Activated gamma-delta T cell treated with anti-CD3 and anti-CD28 coated beads, Interleukin-2, amount 50 U/mL, for 16 hours (primary cell): ENCODE measurements at places on chromosomes 4 and X.

DNA sequence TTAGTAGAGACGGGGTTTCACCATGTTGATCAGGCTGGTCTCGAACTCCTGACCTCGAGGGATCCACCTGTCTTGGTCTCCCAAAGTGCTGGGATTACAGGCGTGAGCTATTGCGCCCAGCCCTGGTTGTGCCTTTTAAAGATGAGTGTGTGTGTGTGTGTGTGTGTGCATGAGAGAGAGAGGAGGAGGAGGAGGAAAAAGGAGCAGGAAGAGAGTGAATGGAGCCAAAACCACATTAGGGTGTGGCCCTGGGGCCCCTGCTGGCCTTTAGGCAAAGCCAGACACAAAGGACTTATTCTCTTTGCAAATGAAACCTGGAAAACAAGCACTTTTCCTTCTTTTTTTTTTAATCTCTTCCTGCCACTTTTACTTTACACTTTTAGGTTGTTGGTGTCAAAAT, 48.2 kb upstream of the KLF3 start:
- no peak for DNase-seq

DNA sequence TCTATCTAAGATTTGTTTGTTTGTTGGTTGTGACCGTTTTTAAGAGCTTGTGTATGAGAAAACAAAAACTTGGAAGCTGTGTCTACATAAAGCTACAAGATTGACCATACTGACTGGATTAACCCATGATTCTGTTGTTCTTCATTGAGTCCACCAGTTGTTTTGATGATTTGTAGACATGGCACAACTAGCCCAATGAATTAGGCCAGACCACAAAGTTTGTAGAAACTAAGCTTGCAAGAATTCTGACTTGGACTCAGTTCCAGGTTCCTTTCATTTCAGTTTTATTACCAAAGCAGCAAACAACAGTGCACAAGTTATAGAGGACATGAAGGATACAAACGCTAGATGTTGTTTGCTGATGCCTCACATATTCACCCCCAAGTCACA, 119.3 kb downstream of the RASGEF1B start:
- no peak for DNase-seq

DNA sequence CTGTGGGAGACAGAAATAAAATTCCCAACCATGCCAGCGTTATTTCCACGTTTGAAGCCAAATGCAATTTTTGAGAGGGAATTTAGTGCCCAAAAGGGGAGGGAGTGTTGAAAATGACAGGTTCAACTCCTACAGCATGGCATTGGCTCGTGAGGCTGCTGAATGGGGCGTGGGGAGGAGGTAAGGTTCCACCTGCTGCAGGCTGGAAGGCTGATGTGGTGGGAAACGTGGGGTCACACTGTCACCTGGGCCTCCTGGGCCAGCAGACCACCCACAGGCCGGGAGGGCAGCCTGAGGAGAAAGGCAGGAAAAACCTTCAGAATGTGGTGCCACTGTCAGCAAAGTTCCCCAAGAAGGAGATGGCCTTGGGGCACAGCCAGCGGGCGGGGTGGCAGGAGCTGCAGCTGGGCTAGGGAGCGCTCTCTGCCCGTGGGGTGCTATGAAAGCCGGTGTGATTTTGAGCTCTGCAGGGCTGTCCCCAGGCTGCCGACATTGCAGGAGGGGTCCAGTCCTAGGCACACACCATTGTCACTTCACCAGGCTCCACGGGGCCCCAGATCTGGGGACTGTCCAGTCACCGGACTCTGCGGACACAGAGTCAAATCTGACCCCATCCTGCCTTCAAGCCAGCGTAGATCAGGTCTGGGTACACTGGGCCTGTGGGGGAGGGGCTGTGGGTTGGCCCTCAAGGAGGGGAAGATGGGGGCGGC, 19.6 kb downstream of the MSANTD1 start:
- DNase-seq: no peak

DNA sequence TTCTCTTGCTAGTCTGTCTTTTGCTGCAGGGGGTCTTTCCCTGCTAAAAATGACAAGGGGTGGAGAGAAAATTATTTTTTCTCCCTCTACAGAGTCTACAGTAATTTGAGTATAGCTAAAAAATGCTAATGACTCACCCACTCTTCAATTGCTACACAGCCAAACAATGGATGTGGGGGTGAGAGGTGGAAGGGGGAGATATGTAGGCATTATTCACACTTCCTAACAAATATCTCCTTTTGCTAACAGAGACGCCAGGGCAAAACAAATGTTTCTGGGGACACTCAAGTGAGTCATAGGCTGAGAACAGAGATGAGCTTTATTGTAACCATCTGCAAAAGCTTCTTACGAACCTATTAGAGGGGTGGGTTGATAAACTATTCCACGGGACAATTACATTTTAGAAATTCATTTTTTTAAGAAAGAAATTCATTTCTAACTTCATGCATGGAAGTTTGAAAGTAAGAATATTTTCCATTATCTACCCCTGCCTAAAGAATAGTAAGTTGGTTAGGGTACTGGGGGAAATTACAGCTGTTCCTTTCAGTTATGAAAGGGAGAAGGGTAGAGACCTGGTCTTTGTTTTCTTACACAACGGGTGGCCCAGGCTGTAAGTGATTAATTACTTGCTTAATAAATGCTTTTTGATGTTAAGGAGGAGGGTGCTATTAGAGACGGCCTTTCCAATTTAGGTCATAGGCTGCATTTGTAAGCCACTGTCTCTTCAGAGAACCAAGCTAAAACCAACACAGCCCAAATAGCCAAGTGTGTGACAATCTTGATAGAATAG, 12.8 kb downstream of the SCD5 start:
- DNase-seq: no peak

DNA sequence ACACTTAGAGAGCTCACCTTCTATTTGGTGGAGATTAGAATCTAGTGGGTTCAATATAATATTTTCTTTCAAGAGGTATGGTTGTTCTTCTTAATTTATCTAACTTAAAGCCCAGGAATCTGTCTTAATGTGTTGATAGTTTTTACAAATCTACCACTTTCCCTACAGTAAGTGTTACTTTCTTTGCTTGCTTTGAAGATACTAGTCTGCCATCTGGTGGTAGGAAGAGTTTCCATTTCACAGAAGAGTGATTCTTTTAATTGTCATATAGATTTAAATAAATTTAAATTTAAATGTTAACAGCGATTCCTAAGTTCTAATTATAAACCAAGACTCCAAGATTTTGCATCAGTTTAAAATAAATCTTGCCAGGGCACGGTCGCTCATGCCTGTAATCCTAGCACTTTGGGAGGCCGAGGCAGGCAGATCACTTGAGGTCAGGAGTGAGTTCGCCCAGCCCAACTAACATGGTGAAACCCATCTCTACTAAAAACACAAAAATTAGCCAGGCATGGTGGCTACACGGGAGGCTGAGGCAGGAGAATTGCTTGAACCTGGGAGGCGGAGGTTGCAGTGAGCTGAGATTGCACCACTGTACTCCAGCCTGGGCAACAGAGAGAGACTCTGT, 43.5 kb downstream of the NUDT9 start:
- no peak for DNase-seq

- DNase-seq: no peak
These were observed 219.8 kb upstream of the GYPA start for GRCh38 chr4:144360146-144360793.

DNA sequence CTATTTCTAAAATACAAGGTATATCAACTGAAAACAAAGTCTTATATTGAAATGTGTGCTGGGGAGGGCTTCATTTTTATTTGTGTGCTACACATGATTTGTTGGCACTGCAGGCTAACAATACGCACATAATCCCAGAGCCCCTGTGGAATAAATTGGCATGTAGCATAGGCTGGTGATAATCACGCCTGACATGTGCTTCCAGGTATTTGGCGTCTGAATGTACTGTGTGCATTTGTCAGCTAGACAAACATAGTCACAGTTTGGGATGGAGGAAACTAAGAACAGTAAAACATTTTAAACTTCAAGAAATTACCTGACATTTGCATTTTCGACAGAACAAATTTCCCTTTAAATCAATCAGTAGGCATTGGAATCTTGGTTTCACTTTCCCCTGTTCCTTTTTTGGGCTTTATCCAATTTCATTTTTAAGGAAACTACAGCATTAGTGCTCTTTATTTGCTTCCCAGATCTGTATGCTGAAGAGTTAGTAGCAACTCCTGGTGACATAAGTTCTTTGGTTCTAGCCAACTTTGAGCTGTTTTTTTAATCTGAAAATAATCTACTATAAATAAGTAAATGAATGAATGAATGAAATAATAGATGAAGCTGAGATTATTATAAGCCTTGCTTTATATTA, 472.3 kb downstream of the PDHA2 start:
- DNase-seq: no peak

GRCh38 chrX:65772842-65773241, 105.4 kb downstream of the MSN start:
- no peak for DNase-seq

DNA sequence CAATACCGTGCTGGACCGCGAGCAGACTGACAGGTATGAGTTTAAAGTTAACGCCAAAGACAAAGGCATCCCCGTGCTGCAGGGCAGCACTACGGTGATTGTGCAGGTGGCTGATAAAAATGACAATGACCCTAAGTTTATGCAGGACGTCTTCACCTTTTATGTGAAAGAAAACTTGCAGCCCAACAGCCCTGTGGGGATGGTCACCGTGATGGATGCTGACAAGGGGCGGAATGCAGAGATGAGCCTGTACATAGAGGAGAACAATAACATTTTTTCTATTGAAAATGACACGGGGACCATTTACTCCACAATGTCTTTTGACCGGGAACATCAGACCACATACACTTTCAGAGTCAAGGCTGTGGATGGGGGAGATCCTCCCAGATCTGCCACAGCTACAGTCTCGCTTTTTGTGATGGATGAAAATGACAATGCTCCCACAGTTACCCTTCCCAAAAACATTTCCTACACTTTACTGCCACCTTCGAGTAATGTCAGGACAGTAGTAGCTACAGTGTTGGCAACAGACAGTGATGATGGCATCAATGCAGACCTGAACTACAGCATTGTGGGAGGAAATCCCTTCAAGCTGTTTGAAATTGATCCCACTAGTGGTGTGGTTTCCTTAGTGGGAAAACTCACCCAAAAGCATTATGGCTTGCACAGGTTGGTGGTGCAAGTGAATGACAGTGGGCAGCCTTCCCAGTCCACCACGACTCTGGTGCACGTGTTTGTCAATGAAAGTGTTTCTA, 3.2 kb downstream of the PCDH7 start:
- DNase-seq: no peak

GRCh38 chr4:74451214-74451661, 6.3 kb downstream of the AREG start:
- DNase-seq: no peak

GRCh38 chrX:15749642-15750610, 11.9 kb downstream of the CA5B start:
- DNase-seq: no peak

DNA sequence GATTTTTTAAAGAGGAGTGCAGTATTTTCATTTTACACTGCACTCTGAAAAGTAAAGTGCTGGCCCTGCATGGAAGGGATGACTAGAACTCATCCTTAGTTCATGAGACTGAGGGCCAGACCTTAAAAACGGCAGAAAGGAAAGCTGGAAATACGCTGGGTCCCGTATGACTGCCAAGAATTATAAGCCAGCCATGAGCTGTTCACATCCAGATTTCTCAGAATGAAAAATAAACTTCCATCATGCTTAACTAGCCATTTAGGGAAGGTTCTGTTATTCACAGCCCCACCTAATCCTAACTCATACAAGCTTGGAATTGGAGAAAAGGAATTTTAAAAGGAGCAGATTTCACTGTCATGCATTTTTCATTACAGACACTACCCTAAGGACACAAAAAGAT, 894.4 kb downstream of the FAT4 start:
- no peak for DNase-seq

DNA sequence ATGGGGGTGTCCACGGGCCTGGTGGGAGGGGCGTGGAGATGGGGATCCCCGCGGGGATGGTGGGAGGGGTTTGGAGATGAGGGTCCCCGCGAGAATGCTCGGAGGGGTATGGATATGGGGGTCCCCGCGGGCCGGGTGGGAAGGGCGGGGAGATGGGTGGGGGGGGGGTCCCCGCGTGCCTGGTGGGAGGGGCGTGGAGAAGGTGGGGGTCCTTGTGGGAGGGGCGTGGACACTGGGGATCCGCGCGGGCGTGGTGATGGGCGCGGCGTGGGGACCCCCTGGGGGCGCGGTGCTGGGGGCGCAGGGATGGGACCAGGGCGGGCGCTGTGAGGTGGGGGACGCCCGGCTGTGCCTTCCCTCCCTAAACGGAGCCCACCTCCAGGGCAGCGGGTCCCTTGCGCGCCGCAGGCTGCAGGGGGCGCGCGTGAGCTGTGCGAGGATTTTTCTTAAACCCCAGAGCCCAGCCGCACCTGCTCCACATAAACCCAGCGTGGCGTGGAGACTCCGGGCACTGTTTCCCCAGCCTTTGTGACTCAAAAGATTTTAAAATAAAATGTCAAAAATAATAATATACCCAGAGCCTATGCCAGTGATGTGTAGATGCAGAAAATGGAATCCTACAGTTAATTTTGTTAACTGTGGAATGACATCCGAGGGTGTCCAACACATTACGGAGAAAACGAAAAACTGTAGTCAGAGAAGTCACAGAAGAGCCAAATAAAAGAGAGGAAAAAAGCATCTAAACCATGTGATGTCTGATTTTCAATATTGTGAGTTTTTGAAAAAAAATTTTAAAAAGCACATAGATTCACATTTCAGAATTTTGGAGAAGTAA, 1.5 kb upstream of the ASMTL start:
- DNase-seq: peak; percentile 91

- no peak for DNase-seq
These were observed 9.1 kb downstream of the FGFR3 start for GRCh38 chr4:1802151-1802715.

DNA sequence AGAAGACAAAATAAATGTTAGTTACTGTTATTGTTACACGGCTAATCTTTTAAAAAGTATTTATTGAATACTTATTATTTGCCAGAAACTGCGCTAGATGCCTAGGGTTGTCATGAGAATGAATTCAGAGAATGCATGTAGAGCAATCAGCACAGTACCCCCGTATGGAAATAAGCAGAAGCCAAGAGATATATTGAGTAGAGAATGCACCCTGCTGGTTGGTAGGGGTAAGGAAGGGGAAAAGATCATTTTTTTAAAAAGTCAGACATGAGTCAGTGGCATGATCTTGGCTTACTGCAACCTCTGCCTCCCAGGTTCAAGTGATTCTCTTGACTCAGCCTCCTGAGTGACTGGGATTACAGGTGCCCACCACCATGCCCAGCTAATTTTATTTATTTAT, 13.1 kb upstream of the DRP2 start:
- no peak for DNase-seq

DNA sequence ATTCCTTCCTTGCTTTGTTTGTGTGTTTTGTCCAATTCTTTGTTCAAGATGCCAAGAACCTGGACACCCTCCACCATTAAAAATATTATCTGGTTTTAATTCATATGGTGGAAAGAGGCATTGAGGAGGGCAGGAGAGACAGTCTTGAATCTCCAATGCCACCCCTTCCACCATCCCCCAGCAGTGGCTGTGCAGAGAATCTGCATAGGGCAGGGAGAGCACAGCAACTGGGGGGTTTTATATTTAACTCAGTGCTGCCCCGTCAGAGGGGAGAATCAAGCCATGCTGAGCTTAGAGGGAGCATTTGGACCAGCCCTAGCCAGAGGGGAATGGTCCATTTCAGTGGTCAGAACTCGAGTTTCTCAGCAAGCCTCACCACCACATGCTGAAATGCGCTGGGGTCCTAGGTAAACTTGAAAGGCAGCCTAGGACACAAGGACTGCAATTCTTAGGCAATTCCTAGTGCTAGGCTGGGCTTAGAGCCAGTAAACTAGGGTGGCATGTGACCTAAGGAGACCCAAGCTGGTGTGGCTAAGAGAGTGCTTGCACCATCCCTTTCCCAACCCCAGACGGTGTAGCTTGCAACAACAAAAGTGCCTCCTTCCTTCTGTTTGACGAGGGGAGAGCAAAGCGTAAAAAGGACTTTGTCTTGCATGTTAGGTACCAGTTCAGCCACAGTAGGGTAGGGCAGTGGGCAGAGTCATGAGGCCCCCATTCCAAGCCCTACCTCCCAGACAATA, 34.2 kb downstream of the CCDC158 start:
- no peak for DNase-seq
